ENCODE measurements at places on chromosomes 6 and 20.

GRCh38 chr6:52285177-52286068 is 881 bp upstream of the MCM3 start:
- DNase-seq, result no peak

GRCh38 chr6:39203436-39204159 is 25.7 kb downstream of the KCNK5 start:
- no peak for DNase-seq

DNA sequence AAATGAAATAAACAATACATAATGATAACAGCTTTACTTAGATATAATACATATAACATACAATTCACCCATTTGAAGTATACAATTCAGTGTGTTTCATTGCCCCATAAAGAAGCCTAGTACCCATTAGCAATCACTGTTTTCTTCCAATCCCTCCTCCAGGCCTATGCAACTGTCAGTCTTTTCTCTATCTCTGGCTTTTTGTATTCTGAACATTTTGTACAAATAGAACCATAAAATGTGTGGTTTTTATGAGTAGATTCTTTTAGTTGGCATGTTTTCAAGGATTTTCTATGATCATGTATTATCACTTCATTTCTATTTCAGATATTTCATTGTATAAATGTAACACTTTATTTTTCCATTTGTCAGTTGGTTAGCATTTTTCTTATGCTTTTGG is 54.6 kb upstream of the MYO6 start:
- no peak for DNase-seq

DNA sequence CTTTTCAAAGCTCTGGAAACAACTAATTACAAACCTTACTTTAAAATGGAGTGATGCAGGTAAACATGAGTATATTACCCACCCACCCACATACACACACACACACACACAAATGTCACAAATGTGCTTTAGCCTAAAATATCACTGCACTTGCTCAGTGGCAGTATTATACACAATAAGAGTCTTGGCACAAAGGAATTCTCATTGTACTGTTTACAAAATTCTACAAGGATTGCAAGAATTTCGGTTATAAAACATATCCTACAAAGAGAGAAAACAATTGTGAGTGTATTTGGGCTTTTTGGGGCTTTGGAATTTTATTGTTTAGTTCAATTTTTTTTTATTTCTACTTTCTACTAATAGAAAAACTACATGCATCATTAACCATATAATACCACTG is 113.2 kb upstream of the BEND6 start:
- DNase-seq, result no peak

GRCh38 chr6:127897484-127897883 is 3.4 kb downstream of the THEMIS start:
- no peak for DNase-seq
